ENCODE measurements at places on chromosomes 5 and 9.

DNA sequence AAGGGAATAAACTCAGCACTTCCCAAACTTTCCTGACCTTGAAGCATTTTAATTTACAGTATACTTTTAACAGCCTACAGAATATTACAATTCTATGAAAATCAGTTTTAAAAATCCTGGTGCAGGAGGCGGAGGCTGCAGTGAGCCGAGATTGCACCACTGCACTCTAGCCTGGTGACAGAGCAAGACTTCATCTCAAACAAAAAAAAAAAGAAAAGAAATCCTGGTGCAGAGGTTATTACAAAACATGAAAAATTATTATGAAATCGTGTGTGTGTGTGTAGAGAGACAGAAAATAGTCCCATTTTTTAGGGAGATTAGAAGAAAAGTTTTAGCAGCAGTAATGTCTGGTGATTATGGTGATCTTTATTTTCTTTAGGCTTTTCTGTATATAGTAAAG, 26.9 kb downstream of the GOLPH3 start:
- no peak for DNase-seq

DNA sequence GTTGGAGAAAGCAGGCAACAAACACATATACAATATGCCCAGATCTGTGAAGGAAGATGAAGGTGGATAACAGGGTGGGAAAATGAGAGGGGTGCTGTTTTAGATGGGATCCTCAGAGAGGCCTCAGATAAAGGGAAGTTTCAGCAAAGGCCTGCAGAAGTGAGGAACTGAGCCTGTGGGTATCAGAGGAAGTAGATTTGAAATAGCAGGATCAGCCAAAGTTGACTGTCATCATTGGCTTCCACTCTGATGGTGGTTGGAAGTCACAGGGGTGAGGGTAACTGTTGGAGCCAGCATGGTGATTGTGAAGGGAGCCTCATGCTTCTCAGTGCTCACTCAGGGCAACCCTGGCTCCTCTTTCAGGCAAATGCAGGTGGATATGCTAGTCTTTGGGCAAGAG, 607.2 kb upstream of the CLINT1 start:
- DNase-seq: no peak

GRCh38 chr5:171300358-171300757, 8.7 kb upstream of the TLX3 start:
- no peak for DNase-seq

- no peak for DNase-seq
These were observed 514.9 kb upstream of the CLINT1 start for GRCh38 chr5:158373608-158374395.

DNA sequence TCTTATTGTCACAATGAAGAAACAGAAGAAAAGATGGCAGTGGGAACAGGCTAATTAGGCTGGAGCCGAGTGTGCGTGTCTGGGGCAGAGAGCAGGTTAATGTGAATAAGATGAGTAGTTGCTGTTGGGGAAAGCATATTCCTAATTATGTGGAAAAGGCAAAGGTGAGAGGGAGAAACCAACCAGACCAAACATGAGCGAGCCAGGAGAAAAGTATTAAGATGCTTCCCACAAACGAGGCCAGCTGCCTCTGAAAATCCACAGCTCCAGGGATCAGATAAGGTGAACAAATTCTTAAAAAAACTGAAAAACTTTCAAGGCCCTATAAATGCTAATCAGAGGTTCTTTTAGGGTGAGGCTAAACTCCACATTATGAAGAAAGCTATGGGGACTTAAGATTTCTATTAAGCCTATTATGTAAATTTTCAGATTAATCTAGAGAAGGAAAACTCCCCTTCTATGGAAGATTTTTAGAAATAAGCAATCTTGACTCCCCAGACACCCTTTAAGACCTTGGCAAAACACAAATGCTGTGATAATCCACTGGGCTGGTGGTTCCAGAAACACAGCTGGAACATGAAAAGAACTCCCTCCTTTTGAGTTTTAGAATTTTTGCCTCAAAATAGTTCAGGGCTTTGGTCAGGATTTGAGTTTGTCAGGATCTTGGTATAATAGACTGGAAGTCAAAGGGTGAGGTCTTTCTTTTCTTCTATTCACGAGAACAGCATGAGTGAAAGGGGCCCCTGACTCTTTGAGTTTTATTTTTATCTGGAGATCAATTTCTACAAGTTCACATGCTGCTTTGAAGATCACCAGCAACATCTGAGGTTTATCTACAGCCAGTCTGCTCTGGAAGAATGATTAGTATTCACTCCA, 238.1 kb downstream of the SPOCK1 start:
- DNase-seq: no peak

DNA sequence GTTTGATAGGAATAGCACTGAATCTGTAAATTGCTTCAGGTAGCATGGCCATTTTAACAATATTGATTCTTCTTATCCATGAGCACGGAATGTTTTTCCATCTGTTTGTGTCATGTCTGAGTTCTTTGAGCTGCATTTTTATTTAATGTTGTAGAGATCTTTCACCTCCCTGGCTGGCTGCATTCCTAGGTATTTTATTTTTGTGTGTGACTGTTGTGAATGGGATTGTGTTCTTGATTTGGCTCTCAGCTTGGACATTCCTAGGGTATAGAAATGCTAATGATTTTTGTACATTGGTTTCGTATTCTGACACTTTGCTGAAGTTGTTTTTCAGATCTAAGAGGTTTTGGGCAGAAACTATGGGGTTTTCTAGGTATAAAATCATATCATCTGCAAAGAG, 152.9 kb upstream of the CHD1 start:
- no peak for DNase-seq
